ENCODE measurements at places on chromosomes 4 and X.

- DNase-seq, result no peak
Measured at GRCh38 chrX:151397741-151398070, 700 bp downstream of the VMA21 start.

DNA sequence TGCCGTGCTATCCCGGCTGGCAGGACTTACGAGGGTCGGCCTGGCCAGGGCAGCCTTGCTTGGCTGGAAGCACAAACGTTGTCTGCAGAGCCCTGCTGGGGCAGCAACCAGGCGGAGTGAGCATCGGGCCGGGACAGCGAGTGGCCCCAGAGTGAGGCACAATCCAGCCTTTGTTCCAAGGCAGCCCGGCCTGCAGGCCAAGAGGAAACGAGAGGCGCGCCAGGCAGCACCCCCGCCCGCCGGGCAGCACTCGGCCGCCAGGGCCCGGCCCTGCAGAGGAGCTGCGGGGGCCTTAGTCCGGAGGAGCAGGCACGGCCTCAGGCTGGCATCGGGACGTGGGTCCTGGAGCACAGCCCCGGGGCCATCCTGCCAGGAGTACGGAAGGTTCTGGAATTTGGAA is 24.1 kb downstream of the FGFRL1 start:
- DNase-seq, result no peak

DNA sequence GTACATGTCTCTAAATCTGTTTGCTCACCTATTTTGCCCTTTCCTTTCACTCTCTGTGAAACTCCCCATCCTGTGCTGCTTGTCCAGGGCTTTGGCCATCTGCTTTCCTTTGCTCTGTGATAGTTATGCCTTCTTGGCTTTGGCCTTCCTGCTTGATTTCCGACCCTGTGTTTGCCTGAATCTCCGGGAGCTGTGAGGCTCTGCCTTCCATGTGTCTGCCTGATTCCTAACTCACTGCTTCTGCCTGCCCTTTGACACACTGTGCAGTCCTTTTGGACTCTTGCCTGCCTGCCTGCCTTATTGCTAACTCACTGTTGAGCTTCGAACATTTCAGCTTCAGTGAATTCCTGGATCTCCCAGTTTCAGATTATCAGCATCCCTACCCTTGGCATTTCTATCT is 143.1 kb downstream of the C4orf33 start:
- DNase-seq, result no peak

DNA sequence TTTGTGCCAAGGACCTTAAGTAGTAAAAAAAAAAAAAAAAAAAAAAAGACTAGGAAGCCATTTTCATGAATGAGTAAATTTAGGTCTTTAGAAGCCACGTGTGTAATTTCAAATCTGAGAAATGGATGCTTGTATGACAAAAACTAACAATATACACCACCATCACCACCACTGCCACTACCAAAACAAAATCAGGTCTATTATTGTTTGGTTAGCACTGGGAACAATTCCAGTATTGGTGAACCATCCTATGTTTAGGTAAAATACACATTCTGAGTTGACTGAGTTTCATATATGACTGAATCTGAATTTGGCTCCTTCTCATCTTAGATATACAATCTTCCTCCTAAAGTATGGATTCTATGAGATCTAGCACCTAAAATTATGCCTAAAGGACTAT is 8.8 kb upstream of the TMSB4X start:
- DNase-seq, result no peak

GRCh38 chr4:172844556-172844955 is 324.1 kb upstream of the GALNT7 start:
- DNase-seq, result no peak

DNA sequence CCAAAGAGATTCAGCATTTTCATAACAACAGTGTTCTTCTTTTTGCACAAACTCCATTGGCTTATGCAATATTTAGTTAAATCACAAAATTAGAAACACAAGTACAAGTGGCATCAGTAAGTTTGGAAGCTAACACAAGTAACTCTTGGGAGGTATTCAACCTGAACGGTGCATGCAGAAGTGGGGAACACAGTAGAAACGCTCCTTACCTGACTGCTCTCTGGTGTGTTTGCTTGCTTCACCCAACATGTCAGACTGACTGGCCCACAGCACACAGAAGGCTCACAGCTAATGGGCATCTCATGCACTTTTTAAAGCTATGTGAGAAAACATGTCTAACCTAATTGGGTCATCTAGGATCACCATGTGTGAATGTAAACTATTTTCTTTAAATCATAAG is 133.6 kb downstream of the MAGEB17 start:
- DNase-seq, result no peak

DNA sequence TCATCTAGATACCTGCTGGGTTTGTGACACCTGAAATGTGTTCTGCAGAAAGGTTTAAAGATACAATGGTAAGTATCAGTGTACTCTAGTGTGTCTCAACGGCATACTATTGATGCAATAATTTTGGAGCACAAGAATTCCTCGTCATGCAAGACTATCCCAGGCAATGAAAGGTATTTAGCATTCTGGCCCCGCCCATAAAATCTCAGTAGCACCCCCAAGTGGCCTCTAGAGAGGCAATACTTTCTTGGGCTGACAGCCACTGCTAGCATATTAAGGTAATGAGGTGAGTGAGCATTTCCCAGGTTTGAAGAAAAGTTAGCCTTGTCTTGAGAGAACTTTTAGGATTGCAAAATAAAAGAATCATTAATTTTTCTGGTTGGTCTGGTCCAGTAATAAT is 24.0 kb downstream of the TAB3 start:
- DNase-seq, result no peak

DNA sequence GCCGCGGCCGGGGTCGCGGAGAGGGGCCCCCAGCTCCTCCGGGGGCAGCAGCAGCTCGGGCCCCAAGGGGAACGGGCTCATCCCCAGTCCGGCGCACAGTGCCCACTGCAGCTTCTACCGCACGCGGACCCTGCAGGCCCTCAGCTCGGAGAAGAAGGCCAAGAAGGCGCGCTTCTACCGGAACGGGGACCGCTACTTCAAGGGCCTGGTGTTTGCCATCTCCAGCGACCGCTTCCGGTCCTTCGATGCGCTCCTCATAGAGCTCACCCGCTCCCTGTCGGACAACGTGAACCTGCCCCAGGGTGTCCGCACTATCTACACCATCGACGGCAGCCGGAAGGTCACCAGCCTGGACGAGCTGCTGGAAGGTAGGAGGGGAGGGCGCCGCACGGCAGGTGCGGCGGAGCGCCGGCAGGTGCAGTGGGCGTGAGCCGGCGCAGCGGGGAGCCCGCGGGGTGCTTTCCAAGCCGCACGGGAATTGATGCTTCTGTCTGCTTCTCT is 886 bp downstream of the DCLK2 start:
- no peak for DNase-seq

DNA sequence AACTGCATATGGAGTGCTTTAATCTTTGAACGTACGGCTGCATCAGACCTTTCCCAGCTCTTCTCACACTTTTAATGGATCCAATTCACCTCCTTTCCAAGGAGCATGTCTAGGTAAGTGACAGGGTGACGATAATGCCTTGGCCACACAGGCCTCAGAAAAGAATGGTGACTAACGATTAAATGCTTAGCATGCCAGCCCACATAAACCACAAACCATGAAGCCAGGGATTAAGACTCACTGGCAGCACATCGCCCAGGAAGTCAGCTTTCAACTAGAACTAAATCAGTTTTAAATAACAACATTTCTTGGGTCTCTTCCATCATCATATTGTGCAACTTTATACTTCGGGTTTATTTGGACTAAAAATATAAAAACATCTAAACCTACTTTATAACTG is 28.7 kb downstream of the INPP4B start:
- no peak for DNase-seq

- no peak for DNase-seq
Measured at GRCh38 chr4:132818091-132818490, 331.0 kb upstream of the PCDH10 start.

- DNase-seq, result no peak
Measured at GRCh38 chr4:21765810-21766407, 182.7 kb downstream of the KCNIP4 start.

DNA sequence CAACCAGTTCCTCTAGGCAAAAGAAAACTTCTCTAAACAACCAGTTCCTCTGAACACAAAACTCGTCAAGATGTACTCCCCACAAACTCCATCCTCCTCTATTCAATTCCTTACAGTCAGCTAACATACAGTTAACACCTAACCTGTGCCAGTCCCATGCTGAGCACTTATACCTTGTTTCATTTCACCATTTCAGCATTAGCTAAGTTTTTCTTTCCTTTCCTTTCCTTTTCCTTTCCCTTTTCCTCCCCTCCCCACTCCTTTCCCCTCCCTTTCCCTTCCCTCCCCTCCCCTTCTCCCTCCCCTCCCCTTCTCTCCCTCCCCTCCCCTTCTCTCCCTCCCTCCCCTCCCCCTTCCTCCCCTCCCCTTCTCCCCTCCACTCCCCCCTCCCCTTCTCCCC is 13.1 kb downstream of the HERC6 start:
- DNase-seq, result no peak

- DNase-seq, result no peak
Measured at GRCh38 chr4:169229571-169230028, 41.2 kb downstream of the SH3RF1 start.
